Naive thymus-derived CD8-positive, alpha-beta T cell (primary cell): ENCODE measurements at places on chromosomes 1 and 21. TPM values are rescaled to one million over a fixed set of nuclear protein-coding genes. Genes with fewer than 3 reads are reported as not detected.

Gene CYP4X1
- total RNA-seq = not detected

Gene HMGB4
- not detected for total RNA-seq

Gene KNCN
- not detected for total RNA-seq

Gene HORMAD1
- total RNA-seq = 0.74 TPM

Gene RGS13
- not detected for total RNA-seq

Gene SNX7
- total RNA-seq = not detected

DNA sequence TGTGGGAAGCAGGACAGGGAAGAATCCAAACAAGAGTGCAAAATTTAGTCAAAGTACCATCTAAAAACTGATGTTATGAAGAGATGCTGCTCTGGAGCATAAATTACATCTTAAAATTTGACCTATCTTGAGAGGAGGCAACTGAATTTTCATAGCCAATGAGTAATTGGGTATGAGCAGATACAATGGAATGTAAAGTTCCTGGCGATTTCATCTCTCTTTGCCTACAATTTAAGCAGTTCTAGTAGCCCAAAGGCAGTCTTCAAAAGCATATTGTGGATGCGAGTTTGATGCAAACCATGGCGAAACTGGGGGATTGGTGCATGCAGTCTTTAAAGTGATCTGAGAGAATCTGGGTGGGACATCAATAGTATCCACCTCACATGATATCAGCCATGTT, 1265.9 kb downstream of the BRINP3 start:
- no peak for DNase-seq

GRCh38 chr1:151998611-151999362, 5.1 kb upstream of the S100A10 start:
- DNase-seq = no peak

DNA sequence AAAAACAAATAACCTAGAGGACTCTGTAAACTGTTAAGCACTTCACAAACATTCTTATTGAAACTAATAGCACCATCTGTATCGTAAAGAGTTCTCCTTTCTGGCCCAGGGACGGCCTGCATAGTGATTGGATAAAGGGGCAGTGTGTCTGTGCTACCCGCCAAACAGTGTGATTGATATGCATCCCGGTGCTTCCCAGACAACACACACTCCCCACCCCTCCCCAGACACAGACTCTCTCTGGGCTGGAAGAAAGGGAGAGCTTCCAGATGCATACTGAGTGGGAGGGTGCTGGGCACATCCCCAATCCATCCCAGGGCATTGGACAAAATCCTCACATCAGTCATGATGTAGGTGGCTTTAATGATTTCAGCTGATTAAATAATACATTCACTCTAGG, 3.7 kb downstream of the HSD11B1 start:
- no peak for DNase-seq

DNA sequence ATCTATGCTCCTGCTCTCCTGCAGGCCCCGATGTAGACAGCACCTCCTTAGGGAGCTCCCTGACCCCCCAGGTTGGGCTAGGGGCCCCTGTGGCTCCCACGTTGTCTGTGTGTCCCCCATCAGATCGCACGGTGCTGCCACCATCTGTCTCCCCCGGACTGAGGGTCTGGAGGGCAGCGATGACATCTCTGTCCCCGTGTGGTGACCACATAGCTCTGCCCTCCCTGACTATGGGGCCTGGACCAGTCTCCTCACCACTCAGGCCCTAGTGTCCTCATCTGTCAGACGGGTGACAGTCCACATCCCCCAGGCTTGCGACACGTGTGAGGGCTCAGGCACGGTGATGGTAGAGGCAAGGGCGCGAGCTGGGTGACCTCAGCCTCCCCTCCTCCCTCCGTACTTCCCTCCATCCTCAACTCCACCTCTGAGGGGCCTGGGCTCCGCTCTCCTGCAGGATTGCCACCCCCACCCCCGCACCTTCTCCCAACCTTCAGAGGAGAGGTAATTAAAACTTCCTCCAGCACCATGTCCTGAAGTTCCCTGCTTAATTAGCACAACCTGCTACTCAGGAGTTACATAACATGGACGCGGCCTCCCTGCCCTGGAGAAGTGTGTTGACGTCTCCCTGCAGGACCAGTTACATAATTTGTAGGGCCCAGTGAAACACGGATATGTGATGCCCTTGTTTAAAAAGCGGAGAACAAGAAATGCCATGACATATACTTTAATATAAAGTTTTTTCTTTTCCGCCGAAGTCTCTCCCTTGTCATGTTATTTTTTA, 288.2 kb downstream of the PTPRU start:
- DNase-seq = no peak

DNA sequence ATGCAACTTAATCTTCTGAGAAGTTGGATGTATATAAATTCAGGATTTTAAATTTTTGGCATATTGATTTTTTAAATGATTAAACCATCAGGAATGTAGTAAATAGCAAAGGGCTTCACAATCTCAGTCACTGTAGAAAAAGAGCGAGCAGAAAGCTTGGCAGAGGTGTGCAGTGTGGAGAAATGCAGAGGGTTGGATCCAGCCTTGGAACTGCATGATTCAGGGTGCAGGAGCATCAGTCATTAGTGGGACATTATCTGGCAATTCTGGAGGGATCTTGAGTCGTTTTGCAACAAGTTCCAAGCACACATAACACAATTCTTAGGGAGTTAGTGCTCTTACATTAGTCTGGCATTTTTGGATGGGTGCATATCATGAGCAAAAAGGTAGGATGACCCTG, 267.9 kb downstream of the PLA2G4A start:
- no peak for DNase-seq

GRCh38 chr1:117142200-117142599, 20.7 kb upstream of the TRIM45 start:
- no peak for DNase-seq

DNA sequence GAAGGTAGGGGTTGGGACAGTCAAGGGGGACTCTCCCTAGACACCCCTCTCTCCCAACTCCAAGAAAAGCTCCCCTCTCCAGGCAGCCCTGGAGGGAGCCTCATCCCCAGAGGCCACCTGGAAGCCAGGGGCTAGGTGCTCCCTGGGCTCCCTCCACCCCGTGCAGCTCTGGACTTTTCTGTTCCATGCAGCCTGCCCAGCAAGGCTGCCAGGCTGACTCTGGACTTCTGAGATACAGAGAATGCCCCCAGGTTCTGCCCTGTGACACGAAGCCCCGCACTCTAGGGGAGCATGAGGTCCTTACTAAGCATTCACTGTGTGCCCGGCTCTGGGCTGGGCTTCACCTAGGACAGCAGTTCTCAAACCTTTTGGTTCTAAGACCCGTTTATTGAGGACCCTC, 10.2 kb downstream of the SYT2 start:
- no peak for DNase-seq

- no peak for DNase-seq
Observed at GRCh38 chr1:36675106-36675505, 192.4 kb upstream of the CSF3R start.

DNA sequence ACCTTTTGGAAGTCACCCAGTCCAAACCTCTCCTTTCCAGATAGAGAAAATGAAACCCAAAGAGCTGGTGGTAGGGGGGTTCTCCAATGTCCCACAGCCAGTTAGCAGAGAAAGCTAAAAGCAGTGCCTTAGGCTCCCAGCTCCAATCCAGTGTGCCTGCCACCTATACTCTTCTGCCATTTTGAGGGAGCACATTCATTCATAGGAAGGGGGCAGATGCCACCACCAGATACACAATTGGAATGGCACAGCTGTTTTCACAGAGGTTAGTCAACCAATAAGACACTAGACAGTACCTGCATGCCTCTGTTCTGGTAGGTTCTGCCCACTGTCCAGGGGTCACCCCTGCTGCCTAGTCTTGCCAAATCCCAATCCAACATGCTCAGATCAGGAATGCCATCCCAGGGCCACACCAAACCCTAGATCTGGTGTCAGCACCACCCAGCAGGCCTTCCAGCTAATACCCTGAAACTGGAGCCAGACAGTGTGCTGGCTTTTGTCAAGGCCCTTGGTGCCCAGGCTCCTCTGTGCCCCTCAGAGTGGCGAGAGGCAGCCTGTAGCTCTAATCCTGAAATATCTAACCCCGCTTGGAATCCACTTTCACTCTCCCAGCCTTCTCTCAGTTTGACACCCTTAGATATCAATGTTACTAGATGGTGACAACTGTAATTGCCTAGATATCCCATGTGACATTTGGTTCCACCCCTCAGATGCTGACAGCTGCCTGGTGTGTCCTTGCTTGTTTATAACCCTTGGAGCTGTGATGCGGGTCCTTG, 178.6 kb downstream of the TGFBR3 start:
- no peak for DNase-seq

- no peak for DNase-seq
Observed at GRCh38 chr1:160087118-160087662, 5.9 kb downstream of the KCNJ9 start.

- no peak for DNase-seq
Observed at GRCh38 chr1:228747301-228747935, 12.1 kb downstream of the RHOU start.

DNA sequence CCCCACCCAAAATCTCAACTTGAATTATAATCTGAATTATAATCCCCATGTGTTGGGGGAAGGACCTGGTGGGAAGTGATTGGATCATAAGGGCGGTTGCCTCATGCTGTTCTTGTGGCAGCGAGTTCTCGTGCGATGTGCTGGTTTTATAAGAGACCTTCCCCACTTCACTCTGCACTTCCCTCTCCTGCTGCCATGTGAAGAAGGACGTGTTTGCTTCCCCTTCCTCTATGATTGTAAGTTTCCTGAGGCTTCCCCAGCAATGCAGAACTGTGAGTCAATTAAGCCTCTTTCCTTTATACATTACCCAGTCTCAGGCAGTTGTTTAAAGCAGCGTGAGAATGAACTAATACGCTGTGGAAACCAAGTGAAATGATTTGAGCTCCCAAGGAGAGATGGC, 48.0 kb upstream of the SOD1 start:
- no peak for DNase-seq

DNA sequence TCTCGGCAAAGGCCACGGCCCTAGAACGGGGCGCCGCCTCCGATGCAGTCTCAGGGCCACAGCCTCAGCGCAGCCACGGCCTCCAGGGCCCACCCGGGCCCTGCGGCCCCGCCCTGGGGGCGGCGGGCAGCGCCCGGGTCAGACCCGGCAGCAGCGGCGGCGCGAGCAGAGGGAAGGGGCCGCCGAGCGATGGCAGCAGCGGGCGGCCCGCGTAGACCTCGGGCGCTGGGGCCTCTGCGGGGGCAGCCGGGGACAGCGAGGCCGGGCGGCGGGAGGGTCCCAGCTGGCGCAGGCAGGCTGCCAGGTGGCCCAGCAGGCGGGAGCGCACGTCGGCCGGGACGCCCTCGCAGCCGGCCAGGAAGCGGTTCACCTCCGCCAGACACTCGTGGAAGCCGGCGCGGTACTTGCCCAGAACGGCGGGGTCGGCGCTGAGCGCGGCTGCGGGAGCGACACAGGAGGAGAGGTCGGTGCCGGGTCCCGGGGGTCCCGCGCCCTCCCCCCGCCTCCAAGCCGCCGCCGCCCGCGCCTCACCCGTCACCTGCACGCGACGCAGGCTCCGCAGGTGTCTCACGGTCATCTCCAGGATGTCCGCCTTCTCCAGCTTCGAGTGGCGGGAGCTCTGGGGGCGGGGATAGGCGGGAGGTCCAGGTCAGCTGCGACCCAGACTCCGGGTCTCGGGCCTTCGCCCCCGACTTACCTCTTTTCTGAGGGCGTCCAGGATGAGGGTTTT, 737 bp downstream of the HES4 start:
- DNase-seq = no peak

DNA sequence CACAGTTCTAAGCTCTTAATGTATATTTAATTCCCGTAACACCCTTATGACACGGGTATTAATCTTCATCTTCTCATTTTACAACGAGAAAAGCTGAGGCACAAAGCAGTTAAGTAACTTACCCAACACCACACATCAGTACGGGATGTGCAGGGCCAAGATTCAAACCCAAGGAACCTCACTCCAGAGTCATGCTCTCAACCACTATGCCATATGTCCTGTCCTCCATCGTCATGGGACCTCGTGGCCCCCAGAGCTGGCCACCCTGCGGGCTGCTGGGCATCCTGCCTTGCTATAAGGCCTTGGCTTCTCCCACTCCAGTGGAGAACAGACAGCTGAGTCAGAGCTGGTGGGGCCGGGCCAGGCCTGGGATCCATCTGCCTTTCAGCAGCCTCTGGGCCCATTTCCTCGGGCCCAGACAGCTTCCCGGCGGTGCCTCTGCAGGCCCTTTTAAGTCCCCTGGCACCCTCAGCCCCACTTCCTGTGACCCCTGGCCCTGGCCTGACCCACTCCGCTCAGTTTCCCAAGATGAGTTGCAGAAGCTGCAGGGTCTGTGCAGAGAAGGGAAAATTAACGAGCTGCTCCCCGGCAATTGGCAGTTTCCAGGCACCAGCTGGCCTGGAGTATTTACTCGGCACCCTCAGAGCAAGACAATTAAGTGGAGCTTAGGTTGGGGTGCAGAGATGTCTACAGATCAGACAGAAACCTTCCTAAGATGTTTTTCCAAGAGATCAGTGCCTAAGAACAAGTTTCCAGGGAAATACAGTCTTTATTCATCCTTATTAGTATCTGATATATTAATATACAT, 98.2 kb downstream of the EPHB2 start:
- peak; percentile 46 for DNase-seq

DNA sequence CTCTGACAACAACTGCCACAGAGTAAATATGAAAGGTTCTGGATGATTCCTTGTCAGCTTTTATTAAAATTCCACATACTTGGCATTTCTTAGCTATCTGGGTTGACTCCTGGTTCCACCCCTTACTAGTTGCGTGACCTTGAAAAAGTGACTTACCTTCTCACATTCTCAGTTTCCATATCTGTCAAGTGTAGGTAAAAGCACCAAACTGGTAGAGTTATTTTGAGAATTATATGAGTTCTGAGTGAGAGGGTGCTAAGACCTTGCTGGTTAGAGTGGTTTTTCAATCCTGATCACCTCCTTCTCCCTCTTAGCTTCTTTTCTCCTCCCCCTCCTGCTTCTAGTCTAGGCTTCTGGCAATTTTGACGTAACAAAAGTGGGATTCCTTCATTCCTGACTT, 83.4 kb upstream of the ABCD3 start:
- DNase-seq = no peak

DNA sequence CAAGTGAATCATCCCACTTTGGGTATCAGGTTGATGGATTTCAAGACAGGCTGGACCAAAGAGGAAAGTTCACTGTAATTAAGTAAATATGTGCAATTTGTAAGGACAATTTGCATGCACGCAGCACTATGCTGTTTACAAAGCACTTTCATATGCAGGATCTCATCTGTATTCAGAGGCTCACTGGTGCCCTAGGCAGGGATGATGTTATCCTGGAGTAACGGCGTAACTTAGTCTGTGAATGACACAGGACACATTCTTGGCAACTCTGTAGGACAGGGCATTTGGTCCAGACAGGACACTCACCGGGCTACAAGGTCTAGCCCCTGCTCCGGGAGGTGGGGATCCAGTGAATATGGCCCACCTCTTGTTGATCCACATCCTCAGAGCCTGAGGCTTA, 365.4 kb upstream of the DUSP10 start:
- no peak for DNase-seq

GRCh38 chr1:12039164-12039525, 19.8 kb downstream of the MIIP start:
- no peak for DNase-seq

- DNase-seq = no peak
Observed at GRCh38 chr1:205026181-205026580, 16.8 kb upstream of the CNTN2 start.

DNA sequence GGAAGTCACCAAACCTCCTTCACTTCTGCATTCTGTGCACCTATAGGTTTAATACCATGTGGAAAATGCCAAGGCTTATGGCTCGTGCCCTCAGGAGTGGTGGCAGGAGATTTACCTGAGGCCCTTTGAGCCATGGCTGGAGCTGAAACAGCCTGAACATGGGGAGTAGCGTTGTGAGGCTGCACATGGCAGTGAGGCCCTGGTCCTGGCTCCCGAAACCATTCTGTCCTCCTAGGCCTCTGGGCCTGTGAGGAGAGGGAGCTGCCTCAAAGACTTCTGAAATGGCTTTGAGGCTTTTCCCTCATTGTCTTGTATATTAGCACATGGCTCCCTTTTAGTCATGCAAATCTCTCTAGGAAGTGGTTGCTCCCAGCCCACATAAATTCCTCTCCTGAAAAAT, 20.6 kb downstream of the PTGFR start:
- no peak for DNase-seq
